ENCODE measurements at places on chromosomes 3 and 15. TPM values are rescaled to one million over a fixed set of nuclear protein-coding genes. Genes with fewer than 3 reads are reported as not detected.
A peak's percentile ranks its signal among the peaks of the same experiment; 100 is the strongest.

DNA sequence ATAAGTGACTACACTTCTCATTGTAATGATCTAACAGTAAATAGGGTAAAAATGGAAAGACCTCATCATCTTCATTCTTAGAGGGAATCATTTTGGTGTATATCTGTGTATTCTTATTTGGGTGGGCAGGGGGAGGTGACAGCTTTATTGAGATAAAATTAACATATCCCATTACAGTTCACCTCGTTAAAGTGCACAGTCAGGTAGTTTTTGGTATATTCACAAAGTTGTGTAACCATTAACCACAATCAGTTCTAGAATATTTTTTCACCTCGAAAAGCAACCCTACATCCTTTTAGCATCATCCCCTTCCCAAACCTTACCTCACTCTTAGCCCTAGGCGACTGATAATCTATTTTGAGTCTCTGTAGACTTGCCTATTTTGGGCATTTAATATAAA, 8.1 kb downstream of the PIAS1 start:
- no peak for DNase-seq

DNA sequence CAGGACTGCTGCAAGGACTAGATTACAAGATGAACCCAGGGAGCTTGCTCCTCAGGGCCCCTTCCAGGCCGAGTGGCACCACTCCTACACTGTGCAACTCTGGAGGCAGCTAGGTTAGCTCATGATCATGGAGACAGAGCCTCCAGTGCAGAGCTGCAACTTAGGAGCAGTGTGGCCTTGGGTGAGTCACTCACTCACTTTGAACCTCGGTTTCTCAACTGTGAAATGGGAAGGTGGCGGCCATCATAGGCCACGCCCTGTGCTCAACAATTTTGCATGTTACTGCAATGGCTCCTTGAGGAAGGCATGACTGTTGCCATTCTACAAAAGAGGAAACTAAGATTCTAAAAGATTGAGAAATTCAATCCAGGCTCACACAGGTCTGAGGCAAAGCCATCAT, 11.2 kb upstream of the CXCR6 start:
- no peak for DNase-seq

DNA sequence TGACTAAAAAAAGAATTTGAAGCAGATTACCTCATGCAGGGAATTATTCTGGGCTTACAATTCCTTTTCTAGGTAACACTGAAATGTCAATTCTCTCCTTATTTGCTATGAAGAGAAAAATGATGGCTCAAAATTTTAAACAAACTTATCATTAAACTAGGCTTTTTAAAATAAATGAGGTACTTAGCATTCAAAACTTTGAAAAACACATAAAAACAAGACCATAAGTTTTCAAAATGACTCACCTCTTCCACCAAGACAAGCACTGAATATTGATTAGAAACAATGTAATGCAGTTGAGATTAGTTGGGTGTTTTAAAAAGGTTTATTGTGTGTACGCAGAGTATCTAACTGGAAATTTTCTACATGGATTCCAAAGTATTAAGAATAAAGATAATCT, 154.6 kb downstream of the ADAM10 start:
- no peak for DNase-seq

- no peak for DNase-seq
These were observed 161.3 kb downstream of the KLF13 start for GRCh38 chr15:31487811-31488436.

GRCh38 chr3:128077202-128077624, 25.0 kb downstream of the SEC61A1 start:
- DNase-seq = no peak

- DNase-seq = no peak
These were observed 207.9 kb downstream of the CD47 start for GRCh38 chr3:107882881-107883280.

DNA sequence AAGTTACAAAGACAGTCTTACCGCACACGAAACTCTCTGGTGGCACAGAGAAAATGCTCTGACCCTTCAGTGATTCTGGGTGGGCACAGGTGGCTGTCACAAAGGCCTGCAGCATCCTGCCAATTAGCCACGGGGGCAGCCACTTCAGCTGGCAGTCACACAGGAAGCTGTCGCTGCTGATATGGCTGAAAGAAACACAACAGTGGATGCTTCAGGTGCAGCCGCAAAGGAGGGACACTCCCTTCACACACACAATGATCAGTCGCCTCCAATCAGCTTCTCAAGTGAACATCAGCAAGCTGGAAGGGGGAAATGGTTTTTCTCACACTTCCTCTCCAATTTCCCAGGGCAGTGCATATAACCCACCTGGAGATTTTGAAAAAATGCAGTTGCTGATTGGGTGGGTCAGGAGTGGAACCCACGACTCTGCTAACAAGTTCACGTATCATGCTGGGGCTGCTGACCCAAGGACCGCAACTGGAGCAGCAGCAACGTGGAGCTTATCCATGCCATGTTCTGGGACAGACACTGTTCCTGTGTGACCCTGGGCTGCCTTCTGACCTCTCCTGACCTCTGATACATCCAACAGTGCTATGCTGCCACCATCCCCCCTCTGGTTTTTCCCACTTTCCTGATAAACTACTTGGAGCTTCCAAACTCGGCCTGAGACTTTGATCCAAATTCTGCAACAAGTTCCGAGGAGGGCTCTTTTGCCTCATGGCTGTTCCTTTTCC, 106.6 kb downstream of the LRIG1 start:
- peak; percentile 81 for DNase-seq

GRCh38 chr15:59611276-59612260, at the start of gene GCNT3:
Gene GCNT3, plus strand, starts transcription at chr15:59611783. Its CDS starts 6,456 bp downstream, at chr15:59618239.
- DNase-seq = no peak

- DNase-seq = no peak
These were observed 32.0 kb downstream of the FOXL2 start for GRCh38 chr3:138914870-138915502.

- DNase-seq = peak; percentile 4
These were observed 24.8 kb downstream of the TMEM212 start for GRCh38 chr3:171867981-171868380.

DNA sequence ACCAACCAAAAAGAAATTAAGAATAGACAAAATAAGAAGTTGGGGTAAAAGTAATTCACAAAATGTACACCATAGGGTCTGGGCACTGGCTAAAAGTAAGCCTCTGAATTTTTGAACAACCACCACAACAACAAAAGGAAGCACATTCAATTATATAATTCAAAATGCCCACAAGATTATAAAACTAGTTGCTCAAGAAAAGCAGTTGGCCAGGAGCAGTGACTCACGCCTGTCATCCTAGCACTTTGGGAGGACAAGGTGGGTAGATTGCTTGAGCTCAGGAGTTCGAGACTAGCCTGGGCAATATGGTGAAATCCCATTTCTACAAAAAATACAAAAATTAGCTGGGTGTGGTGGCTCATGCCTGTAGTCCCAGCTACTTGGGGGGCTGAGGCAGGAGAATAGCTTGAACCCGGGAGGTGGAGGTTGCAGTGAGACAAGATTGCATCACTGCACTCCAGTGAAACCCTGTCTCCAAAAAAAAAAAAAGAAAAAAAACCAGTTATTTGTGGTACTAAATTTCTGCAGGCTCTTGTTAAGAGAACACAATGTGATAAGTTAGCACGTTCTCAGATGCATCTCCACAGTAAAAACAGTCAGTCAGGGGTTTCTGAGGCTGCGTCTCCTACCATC, 6.6 kb upstream of the ATP11B start:
- no peak for DNase-seq

DNA sequence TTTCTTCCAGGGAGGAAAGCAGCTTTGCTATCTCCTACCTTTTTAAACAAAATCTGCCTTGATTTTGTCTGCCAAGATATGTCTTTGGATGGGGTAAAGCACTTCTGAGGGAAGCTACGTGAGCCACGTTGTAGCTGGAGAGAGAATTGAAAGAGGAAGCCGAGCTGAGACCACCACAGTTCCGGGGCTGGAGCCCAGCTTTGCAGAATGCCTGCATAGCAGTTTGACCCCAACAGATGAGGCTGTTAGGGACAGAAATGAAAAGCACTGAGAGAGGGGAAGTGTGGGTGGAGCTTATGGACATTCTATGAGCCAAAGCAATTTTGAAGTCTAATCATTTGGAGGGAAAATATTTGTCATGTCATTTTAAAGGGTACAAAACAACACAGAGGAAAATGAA, 45.4 kb downstream of the LIPC start:
- no peak for DNase-seq

GRCh38 chr15:68783226-68784058, 37.3 kb downstream of the ANP32A start:
- DNase-seq = peak; percentile 84

- DNase-seq = no peak
These were observed 90.5 kb upstream of the HERC1 start for GRCh38 chr15:63923993-63924950.

DNAJC19 gene
- total RNA-seq = 25.8 TPM

WWTR1 gene
- 1.1 TPM for total RNA-seq

MAGI1 gene
- total RNA-seq = not detected

KNG1 gene
- not detected for total RNA-seq

LYZL4 gene
- total RNA-seq = not detected

PLSCR4 gene
- total RNA-seq = 0.11 TPM

MAGEL2 gene
- total RNA-seq = not detected

CKMT1B gene
- not detected for total RNA-seq

MYL3 gene
- total RNA-seq = not detected
